BJ (cell line): ENCODE measurements at places on chromosomes 5 and 9.

- peak; percentile 70 for DNase-seq
Observed at GRCh38 chr9:115118879-115119218, 892 bp upstream of the TNC start.

GRCh38 chr5:95446560-95447221, 55.5 kb downstream of the FAM81B start:
- DNase-seq, result no peak

DNA sequence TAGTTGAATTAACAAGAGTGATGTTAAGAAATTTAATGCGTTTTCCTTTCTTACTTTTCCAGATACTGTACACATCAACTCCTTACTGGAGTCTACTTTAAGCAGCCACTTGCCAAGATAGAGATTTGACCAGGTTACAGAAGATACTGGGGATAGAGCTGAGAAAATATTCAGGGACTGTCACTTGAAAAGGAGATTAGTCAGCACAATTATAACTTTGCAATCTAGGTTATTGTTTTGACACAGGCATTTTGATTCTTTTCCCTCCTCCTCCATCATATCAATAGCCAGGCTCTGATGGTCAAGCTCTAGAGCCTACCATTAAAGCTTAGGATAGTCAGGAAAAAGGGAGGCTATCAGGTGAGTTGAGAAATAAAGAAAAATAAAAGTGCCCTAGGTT, 345.9 kb upstream of the ITGA1 start:
- DNase-seq, result no peak

DNA sequence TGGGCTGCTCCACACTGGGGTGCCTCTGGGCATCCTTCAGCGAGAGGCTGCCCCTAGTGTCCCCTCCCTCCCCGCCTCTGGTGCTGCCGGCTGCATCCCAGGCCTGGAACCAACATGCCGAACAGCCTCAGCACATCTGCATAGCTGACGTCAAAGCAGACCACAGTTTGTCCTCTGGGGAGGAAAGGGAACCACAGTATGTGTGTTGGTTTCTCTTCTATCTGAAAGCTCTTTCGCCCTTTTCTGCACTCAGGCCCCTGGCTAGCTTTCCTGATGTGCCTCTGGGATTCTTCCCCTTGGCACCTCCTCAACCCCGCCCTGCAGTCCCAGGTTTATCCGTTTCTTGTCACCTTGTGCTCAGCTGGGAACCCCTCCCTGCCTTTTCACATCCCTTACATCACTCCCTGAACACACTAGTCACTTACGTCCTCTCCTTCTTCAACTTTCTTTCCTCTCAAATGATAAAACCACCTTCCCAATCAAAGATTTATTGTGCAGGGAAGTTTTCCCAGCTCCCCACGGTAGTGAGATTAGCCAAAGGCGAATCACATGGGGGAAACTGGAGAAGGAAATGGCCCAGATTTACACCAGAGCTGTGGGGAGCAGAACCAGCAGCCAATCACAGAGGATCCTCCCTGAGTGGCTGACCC, 35.5 kb upstream of the B4GALT1 start:
- no peak for DNase-seq

DNA sequence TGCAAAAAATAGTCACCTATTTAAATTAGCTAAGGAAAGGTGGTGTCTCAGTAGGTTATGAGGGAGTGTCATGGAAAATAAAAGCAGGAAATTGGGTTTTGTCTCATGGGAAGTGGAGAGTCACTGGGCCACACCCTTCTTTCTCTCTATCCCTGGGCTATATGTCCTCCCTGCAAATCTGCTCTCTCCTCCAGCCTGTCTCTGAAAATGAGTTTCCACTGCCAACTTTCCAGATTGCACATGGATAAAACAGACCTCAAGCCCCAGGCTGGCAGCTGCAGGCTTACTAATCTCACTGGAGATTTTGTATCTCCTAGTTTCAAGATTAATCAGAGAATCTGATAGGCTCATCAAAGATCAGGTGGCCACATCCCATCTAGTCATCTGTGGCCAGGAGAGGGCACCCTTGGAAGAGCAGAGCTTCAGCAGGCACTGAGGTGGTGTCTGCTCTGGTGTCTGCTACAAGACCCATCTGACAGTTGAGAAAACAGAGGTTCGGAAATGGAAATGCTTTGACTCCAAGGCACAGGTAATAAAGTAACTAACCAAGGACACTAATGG, 178.9 kb downstream of the MSX2 start:
- no peak for DNase-seq

- DNase-seq, result no peak
Observed at GRCh38 chr5:57831090-57831489, 348.5 kb upstream of the ACTBL2 start.

DNA sequence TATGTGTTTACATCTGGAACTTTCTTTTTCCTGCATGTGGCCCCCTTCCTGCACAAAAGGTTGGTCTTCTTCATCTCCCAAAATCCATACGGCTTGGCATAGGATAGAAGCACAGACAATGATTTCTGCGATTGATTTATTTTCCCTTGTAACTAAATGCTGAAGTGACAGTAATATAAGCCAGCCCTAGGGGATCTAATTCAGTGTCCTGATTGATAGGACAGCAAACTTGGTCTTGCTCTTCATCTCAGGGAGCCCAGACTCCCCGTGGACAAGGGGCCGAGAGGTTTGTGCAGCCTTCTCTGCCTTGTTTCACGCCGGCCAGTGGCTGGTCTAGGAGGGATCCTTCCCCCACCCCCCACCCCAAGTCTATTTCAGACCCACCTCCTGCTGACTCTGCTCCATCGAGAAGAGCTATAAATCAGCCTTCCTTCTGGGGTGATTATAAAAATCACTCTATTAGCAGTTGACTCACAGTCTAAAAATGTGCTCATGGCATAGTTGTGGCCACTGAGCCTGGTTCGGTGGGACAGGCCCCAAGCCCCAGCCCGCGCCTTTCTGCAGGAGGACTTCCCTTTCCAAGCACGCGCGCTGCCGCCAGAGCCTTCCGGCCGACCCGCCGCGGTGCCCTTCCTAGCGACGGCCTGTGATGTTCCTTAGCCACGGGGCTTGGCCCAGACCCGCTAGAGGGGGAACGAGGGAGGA, 89.8 kb upstream of the COL5A1 start:
- peak; percentile 86 for DNase-seq

GRCh38 chr5:16557477-16557876, 59.3 kb downstream of the RETREG1 start:
- DNase-seq, result no peak

GRCh38 chr9:27398982-27399653, 102.2 kb upstream of the EQTN start:
- no peak for DNase-seq

DNA sequence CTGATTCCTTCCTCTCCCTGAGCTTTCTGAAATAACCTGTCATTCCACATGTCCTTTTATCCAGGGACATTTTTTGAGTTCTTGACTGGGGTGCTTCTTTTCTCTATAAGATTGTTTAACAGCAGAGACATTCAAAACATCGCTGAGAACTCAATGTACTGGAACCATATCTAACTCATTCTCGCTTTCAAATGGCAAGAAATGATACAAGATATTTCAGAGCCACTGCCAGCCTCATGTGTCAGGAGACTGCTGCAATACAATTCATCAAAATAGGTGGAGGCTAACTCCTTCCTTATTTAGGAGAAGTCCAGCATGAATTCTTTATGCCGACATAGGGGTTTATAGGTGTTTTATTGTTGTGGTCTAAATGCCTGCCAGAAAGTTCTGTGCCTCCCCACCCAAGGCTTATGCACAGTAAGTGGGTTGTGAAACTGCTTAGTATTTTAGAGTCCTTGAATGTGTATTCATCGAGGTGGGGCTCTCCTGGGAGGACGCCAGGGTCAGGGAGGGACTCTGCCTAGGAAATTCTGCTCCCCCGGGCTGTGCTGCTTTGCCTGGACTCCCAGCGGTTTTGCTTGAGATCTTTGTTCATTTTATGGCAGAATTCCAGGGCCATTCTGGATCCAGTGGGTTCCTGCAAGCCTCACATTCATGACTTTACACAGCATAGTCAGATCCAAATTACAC, 53.9 kb downstream of the ZNF474 start:
- DNase-seq, result peak; percentile 70

- peak; percentile 38 for DNase-seq
Observed at GRCh38 chr5:56012281-56012963, 17.7 kb upstream of the IL6ST start.
